ENCODE measurements at places on chromosomes 13 and 19.
A peak's percentile ranks its signal among the peaks of the same experiment; 100 is the strongest.

- no peak for DNase-seq
Measured at GRCh38 chr13:31000889-31001288, 68.4 kb downstream of the TEX26 start.

GRCh38 chr13:82634946-82635345, 1247.3 kb downstream of the SLITRK1 start:
- no peak for DNase-seq

DNA sequence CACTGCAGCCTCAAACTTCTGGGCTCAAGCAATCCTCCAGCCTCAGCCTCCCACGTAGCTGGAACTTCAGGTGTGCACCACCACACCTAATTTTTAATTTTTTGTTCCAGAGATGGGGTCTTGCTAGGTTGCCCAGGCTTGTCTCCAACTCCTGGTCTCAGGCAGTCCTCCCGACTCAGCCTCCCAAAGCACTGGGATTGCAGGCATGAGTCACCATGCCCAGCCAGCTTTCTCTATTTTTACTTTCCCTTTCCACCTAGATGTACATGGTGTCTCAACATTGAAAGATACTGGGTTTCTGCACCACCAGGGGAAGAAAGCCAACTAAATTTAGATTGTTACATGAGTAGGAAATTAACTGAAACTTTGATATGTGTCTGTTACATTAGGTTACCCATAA, 13.8 kb upstream of the ZNF846 start:
- DNase-seq, result no peak

DNA sequence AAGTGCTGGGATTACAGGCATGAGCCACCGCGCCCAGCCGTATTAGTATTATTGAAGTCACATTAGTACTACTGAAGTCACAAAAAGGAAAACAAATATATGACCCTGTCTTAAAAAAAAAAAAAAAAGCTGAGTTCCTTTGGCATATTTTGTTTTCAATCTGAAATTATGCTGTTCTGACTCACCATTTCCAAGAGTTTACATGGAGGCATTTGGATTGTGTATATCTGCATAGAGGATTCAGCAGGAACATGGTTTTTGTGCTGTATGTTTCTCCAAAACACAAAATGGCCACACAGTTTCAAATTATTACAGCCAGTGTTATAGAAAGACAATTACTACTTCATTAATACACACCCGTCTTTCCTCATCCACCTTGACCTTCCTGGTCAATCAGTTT, 103.5 kb upstream of the TSC22D1 start:
- no peak for DNase-seq

DNA sequence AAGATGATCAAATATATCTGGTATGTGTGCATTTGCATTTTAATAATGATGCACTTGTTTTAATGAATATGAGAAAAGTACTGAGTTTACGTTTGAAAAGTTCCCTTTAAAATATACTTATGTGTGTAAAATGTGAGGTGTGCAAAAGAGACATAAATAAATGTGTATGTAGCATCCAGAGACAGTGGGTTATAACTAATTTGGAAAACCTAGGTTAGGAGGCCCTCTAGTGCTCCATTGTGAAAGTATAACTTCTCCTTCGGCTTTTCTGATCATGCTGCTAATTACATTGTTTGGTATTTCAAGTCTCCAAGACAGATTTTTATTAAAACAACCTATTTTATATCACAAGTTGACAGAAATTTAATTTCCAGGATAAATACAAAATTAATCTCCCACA, 30.1 kb downstream of the SCEL start:
- peak; percentile 53 for DNase-seq

- peak; percentile 70 for DNase-seq
Measured at GRCh38 chr19:12912571-12912970, 6.5 kb downstream of the SYCE2 start.

DNA sequence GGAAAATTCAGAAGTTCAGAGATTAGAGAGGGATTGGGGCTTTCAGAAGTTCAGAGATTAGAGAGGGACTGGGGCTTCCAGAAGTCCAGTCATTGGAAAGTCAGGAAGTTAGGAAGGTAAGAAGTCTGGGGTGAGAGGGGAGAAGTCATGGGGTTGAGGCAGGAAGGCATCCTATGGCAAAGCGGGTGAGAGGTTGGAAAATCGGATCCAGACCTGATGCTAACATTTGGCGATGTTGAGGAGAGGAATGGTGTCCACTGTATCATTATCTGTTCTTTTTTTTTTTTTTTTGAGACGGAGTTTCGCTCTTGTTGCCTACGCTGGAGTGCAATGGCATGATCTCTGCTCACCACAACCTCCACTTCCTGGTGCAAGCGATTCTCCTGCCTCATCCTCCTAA, 11.1 kb downstream of the SYT3 start:
- DNase-seq, result no peak

- no peak for DNase-seq
Measured at GRCh38 chr13:73351730-73352129, 292.9 kb downstream of the KLF5 start.

DNA sequence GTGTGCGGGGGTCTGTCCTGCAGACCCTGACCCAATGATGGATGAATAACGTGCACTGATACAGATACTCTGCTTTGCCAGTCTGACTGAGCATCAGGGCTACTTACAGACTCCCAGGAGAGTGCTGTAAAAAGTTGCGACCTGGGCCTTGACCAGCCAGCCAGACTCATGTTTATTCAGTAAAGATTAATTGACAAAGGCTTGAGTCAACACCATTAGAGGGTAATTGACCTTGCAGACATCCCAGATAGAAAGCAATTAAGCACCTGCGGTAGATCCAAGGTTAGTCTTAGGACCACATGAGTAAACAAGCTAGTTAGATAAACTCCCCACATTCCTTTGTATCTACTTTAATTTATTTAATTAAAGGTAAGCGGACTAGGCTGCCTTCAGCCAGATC, 10.4 kb downstream of the NUDT19 start:
- DNase-seq, result no peak

- no peak for DNase-seq
Measured at GRCh38 chr13:67148161-67148571, 82.0 kb downstream of the PCDH9 start.

DNA sequence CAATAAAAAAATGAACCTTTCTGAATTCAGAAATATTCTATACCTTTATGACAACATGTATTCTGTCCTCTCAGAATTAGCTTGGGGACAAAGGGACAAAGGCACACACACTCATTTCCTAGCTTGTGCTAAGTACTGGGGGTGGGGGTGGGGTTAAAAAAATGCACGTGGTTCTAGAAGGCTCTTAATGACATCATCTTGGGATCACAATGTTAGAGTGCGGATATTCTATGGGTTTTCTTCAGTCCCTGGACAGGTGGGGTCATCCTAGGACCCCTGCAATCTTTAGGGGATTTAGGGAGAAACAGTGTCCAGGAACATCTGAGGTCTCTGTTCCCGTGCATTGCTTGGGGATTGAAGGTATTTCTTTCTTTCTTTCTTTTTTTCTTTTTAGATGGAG, 21.8 kb downstream of the GATAD2A start:
- DNase-seq, result no peak

- DNase-seq, result no peak
Measured at GRCh38 chr13:51562011-51562671, 22.1 kb upstream of the WDFY2 start.

- peak; percentile 40 for DNase-seq
Measured at GRCh38 chr19:6811906-6812305, 39.4 kb downstream of the VAV1 start.

DNA sequence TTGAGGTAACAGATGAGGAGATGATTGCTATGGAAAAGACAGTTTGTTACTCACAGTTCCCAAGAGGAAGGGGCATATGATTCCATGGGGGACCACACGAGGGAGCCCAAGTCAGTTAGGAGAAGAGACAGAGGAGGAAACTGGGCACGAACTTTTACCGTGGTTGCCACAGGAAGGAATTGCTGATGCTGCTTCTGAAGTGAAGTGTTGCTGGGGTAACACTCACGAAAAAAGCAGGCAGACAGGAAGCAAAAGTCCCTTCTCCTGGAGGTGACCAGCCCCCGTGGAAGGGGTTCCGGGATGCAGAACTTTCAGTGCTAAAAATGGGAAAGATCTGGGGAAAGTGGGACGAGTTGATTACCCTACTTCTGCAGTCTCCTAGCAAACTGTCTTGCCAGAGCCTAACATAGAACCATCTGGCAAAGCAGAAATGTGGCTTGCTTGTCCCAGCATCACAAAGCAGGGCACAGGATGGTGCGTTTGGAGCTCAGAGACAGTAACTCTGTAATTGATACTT, 35.4 kb upstream of the MAP3K10 start:
- DNase-seq, result no peak
